ENCODE measurements at places on chromosomes 7 and 10.

GRCh38 chr10:120508393-120508792 lies 51.4 kb downstream of the PLPP4 start:
- DNase-seq, result no peak

- DNase-seq, result no peak
These were observed 4.7 kb upstream of the EBLN1 start for GRCh38 chr10:22222236-22223190.

GRCh38 chr7:74365322-74366022 lies 76.3 kb downstream of the CLIP2 start:
- peak; percentile 59 for DNase-seq

GRCh38 chr7:36639826-36640225 lies 84.5 kb downstream of the AOAH start:
- DNase-seq, result no peak

- peak; percentile 61 for DNase-seq
These were observed 47.4 kb downstream of the ORC5 start for GRCh38 chr7:104160375-104160774.

- DNase-seq, result no peak
These were observed 442.5 kb downstream of the RPS24 start for GRCh38 chr10:78476156-78476555.

- DNase-seq, result peak; percentile 59
These were observed 358.6 kb downstream of the PTPRN2 start for GRCh38 chr7:158228986-158229385.

GRCh38 chr10:20744821-20745220 lies 152.3 kb downstream of the NEBL start:
- DNase-seq, result no peak

- no peak for DNase-seq
These were observed 9.9 kb upstream of the FAM107B start for GRCh38 chr10:14784459-14785055.

DNA sequence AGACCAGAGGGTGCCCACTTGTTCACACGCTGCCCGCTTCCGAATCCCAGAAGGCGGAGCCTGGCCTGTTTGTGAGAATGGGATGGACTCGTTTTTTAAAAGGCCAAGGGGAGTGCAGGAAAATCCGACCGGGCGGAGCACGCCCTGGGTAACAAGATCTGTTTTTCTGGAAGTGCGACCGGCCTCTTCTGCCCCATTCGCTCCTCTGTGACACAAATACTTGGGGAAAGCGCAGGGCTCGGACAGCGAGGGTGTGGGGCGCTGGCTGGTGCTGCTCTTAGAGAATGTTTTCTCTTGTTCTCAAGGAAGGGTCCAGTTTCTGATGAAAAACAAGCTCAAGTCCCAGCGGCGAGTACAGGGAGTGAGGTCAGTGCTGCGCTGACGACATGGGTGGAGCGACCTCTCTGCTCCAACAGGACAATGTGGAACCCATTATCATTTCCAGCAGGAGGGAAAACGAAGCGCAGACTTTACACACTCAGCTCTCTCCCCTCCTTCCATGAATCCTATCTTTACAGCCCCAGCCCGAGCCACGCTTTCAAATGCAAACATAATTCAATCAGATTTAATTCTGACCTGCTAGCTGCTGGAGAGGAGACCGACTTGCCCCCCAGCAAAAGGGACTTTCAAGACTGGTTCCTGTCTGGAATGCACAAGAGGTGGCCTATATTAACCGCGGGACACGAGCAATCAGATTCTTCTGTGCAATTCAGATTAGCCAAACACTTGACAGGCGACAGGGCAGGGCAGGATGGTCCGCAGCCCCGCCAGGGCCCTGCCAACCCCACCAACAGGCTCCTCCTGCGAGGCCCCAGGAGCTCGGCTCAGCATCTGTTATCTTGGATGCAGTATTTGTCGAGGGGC lies 1.1 kb downstream of the RADIL start:
- peak; percentile 56 for DNase-seq

DNA sequence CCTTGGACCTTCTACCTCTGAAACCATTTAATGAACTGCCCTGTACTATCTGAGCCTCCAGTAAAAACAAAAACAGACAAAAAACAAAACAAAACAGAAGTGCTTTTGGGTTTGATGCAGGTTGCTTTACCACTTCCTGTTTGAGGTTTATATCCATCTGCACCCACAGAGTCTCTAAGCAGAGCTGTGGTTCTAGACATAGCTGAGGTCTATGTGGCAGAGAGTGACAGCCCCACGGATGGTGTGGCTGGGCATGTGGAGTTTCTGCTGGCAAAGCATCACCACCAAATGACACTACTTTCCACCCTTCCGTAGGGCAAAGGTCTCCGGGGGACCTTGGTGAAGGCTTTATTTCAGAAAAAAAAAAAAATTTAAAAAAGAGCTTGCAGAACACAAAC lies 754.2 kb downstream of the GRID1 start:
- no peak for DNase-seq

- DNase-seq, result peak; percentile 87
These were observed 29.0 kb upstream of the WDFY4 start for GRCh38 chr10:48655411-48656240.

GRCh38 chr7:155466814-155467733 lies 9.1 kb downstream of the EN2 start:
- no peak for DNase-seq

DNA sequence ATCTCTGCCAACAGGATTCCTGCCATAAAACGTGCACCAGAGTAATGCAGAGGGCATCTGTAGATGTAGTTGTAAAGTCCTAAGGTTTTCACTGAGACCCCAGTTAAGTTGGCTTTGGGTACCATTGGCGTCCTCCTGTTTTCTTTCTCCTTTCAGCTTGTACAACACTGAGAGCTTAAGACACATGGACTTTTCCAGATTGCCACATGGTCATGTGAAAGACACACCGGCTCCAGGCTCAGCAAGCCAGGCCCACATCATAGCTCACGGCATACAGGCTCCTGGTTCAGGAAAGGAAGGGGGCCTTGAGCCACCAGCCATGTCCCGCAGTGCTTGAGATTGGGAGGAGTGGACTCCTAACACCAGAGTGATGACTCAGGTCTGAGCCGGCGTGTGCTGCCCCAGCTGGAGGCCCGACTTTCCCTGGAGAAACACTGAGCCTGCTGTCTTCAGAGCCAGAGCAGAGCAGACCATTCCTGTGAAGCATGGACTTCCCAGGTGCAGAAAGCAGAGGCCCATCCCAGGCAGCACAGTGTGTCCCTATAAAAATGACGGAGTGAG lies 252.7 kb downstream of the PRPF18 start:
- DNase-seq, result no peak

- DNase-seq, result no peak
These were observed 2.0 kb downstream of the C10orf105 start for GRCh38 chr10:71717551-71717951.

- DNase-seq, result peak; percentile 48
These were observed 76.4 kb downstream of the MAP3K8 start for GRCh38 chr10:30510184-30510931.

- DNase-seq, result no peak
These were observed 92.0 kb downstream of the ZFAND4 start for GRCh38 chr10:45580371-45581215.

- DNase-seq, result no peak
These were observed 243.0 kb downstream of the POLR1F start for GRCh38 chr7:19465861-19466260.

DNA sequence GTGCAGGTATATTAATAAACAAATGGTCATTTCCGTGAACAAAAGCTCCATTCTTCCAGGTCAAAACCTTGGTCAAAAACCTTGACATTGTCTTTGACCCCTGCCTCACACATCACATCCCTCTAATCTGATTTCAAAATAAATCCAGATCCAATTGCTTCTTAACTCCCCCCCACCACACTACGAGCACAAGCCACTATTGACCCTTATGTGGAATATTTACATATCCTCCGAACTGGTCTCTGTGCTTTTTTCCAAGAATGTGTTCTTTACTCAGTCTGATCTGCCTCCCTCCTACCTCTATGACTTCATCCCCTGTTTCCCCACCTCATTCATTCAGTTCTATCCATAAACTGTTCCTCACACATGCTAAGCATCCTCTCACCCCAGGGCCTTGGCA lies 313.6 kb upstream of the NPVF start:
- DNase-seq, result no peak

- DNase-seq, result no peak
These were observed 180.7 kb upstream of the KLF14 start for GRCh38 chr7:130914554-130915294.

DNA sequence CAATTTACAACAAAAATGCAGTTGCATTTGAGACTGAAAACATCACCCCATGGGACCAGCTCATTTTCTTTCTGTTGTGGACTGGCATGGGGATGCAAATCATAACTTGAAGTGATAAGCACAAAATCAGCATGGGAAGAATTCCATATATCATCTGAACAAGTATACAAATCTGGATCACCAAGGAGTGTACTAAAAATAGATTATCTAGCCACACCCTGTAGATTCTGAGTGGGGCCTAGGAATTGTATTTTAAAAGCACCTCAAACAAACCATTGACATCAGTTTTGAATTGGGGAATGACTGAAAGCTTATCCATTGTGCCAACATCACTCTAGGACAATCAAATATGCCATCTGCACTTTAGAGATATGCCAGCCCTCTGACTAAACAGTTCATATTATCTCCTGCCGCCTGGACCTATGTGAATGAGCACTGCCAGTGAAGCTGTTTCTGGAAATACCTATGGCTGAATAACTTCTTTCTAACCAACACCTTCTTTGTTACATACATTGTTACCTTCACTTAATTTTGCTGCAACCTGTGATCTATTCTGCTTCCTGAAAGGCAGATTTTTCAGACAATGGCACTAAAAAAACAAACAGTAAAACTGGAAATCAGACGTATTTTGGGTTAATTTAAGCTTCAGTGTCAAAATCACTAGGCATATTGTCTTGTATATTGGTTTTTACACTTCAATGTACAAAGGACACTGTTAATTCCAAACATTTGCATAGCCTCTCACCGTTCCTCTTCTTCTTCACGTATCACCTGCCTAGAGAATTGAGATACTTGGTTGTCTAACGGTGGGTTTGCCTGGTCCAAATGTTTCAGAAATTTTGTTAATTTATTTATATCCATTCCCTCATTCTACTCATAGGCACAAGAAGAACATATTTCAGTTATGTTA lies 42.4 kb upstream of the HGF start:
- DNase-seq, result no peak

DNA sequence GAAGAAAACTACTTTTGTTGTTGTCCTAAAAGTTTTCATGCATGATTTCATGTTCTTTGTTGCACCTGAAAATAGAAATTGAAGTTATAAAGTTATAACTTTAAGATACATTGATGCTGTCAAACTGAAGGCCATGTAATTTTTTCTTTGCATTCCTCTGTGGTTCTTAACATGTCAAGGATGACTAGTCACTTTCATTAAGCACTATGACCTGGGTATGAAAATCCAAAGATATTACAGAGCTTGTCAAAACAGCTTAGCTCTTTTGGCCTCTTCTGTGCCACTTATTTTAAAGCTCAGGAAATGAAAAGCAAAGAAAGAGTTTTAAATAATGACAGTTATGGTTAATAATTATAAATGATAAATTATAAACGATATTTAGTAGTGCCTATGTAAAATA lies 241.6 kb upstream of the CACNA2D1 start:
- DNase-seq, result no peak

- no peak for DNase-seq
These were observed 58.8 kb upstream of the LANCL2 start for GRCh38 chr7:55306331-55306730.

DNA sequence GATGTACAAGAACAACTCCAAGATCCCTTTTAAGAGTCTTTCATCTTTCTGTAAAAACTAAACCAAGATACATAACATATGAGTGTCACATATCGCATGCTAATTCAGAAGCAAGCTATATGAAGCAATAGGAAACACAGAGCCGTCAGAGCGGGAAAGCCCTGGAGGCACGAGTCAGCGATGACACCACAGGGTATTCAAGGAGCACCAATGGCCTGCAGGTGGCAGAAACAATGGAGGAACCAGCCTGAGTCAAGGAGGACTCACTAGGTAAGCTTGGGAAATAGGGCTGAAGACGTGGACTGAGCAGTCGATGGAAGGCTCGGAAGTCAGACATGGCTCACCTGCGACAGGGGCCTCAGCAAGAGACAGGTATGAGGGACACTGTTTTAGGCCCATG lies 214.4 kb downstream of the FAM107B start:
- DNase-seq, result peak; percentile 92

GRCh38 chr7:26179826-26180497 lies 20.6 kb downstream of the HNRNPA2B1 start:
- DNase-seq, result peak; percentile 35

GRCh38 chr7:87213252-87213651 lies 6.3 kb downstream of the TMEM243 start:
- no peak for DNase-seq

GRCh38 chr10:102614888-102615287 lies 29.4 kb upstream of the TRIM8 start:
- DNase-seq, result no peak

GRCh38 chr10:120365872-120366271 lies 91.2 kb upstream of the PLPP4 start:
- no peak for DNase-seq

DNA sequence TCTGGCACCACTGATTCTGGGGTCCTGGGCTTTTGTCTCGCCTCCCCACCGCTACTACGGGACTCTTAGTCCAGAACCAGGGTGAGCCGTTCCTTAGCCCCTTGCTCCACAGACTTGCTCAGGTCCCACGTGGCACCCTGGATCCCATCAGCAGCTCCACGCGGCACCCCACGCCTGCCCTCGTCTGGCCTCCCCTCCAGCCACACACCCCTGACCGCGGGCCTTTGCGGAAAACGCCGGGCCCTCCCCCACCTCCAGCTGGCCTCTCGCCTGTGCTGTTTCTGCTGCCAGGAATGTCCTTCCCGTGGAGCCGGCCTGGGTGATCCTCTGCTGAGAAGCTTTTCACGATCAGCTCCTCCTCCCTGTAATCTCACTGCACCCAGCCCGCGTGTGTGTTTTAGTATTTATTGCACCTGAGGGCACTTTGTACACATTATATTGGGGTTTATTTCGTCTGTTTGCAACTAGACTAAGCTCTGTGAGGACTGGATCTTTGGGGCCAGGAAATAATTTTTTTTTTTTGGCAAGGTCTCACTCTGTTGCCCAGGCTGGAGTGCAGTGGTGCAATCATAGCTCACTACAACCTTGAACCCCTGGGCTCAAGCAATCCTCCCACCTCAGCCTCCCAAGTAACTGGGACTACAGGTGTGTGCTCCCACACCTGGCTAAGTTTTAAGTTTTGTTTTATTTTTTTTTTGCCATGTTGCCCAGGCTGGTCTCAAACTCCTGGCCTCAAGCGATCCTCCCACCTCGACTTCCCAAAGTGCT lies 10.5 kb upstream of the TTYH3 start:
- DNase-seq, result no peak

DNA sequence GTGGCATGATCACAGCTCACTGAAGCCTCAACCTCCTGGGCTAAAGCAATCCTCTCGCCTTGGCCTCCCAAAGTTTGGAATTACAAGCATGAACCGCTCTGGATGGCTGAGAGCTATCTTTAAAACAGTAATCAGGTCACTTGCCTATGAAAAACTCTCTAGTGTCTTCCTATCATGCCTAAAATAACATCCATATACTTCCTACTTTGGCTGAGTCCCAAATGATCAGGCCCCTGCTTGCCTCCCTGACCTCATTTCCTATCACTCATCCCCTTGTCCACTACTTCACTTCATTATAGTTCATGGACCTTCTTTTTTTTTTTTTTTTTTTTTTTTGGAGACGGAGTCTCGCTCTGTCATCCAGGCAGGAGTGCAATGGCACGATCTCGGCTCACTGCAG lies 28.0 kb downstream of the SEPTIN7 start:
- no peak for DNase-seq

All from DMS53 (cell line).